ENCODE measurements at places on chromosomes 7 and 10.
A peak's percentile ranks its signal among the peaks of the same experiment; 100 is the strongest.

DNA sequence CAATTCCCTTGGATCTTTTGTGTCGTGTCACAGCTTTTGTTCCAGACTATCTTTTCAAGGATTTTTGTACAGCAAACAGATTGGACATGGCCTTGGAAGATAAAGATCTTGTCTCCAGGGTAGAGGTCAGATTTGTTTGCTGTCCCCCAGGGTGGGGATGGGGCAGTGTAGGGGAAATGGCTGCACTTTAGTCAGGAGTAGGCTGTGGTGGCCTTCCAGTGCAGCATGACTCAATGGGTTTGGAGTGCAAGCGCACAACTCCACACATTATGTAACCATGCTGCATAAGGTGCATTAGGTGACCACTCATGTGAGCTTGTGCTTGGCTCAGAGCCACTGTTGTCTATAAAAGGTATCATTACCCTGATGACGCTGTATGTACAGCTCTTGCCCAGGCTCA is 23.9 kb upstream of the ADAMTS14 start:
- no peak for DNase-seq

GRCh38 chr7:26198781-26199169 is 1.8 kb downstream of the HNRNPA2B1 start:
- DNase-seq, result no peak

DNA sequence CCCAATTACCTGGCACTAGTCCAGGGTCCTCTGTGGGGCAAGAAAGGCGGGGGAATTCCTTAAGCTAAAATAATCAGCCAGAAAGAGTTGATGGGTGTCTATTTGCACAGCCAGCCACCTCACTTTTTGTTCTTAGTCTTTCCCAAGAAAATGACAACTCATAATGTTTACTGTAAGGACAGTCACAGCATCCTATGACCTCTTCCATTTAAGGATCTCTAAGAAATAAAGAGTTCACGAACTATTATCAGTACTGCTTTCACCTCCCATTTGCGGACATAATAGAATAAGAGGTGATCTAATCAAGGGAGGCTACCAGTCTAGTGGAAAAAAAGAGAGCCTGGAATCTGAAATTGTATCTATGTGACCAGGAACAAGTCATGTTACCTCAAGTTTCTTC is 72.4 kb upstream of the LRRC17 start:
- DNase-seq, result no peak

DNA sequence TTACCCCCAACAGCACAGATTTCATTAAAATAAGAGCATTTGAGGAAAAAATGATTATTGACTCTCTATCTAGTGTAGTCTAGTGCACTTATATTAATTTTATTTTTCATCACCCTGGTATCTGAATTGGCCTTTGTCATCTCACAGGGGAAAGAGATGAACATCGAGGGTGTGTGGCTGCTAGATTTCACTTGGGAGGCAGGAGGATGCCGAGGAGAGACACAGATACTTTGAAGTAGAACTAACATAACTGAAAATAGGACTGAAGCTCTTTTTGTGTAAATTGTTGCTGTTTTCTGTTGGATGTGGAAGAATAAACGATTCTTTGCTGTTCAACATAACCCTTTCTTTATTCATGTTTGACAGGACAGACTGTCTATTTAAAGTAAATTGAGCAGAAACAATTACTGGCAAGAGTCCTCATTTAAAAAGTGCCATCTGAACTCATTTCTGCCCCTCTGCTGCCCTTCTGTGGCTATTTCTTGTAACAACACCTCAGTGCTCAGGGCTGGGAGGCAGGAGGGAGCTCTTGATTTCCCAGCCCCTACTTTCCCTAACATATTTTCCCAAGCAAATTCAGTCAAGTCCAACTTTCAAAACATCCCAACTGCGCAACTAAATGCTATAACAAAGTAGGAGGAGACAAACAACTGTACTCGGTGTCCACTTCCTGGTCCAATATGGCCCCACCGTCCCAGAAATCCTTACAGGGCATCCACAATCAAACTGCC is 15.6 kb downstream of the LYZL1 start:
- no peak for DNase-seq

DNA sequence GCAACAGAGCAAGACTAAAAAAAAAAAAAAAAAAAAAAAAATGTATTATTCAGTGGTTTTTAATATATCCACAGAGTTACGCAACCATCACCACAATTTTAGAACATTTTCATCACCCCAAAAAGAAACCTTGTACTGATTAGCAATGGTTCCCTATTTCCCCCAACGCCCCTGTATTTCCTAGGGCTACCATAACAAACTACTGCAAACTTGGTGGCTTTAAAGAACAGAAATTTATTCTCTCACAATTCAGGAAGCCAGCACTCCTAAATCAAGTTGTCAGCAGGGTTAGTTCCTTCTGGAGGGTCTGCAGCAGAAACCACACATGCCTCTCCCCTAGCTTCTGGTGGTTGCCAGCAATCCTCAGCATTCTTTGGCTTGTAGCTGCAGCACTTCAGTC is 5.9 kb upstream of the NUP42 start:
- DNase-seq, result no peak

DNA sequence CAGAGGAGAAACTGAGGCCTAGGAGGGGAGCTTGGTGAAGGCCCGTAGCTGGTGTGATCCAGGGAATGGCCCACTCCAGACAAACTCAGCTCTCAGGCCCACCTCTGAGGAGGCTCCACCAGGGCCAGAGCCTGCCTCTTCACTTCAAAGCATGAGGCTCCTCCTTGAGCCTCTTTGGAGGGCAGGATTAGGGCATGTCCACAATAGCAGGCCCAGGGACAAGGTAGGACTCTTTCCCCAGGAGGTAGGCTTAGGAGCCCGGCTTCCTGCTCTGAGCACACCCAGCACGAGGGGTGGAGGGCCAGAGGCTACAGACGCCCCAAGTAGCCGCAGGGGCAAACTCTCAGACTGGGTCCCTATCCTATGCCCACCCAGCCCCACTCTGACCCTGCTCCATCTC is 164.6 kb upstream of the ZMIZ1 start:
- DNase-seq, result no peak

DNA sequence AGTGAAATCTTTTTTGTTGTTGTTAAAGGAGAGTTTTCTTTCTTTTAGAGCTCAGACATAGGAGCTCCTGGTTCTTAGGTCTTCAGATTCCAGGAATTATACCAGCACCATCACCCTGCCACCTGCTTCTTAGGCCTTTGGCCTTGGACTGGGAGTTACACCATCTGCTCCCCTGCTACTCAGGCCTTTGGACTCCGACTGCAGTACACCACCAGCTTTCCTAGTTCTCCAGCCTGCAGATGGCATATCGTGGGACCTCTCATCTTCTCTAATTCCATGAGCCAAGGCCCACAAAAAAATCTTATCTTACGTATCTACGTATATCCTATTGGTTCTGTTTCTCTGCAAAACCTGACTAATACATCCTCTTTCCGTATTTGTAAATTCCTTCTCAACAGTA is 5.1 kb upstream of the TACC2 start:
- no peak for DNase-seq

- DNase-seq, result no peak
Observed at GRCh38 chr10:14534152-14534551, 203.4 kb upstream of the FRMD4A start.

GRCh38 chr10:61411706-61412105 is 41.5 kb downstream of the TMEM26 start:
- DNase-seq, result no peak

DNA sequence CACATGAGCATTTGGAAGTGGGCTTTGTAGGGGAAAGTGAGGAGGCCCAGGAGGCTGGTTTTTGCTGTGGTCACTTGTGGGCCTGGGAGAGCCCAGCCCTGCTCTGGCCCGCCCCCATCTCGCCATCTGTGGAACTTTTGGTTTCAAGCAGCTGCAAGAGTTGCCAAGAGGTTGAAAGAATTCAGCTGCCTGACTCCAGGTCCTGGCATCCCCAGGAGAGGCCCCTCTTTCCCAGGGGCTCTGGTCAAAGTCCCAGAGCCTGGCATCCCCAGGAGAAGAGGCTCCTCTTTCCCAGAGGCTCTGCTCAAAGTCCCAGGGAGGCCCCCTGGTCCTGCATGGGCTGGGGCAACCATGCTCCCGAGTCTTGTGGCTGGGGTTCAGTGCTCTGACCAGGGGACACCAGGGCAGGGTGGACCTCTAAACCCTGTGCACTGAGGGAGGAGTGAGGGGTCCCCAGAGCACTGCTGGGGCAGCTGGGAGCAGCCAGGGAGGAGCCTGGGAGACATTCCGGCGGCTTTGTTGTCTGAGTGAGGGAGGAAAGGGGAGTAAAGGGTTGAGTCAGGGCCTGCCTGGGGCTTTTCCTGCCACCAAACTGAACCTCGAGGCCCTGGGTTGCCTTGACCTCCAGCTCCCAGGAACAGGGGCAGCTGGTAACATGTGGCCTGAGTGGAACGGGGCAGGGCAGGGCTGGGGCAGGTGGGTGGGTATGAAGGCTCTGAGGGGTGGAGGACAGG is 27.7 kb upstream of the CSGALNACT2 start:
- no peak for DNase-seq

GRCh38 chr10:30825495-30825894 is 195.9 kb upstream of the LYZL2 start:
- no peak for DNase-seq

GRCh38 chr10:88309365-88309764 is 273.8 kb downstream of the RNLS start:
- DNase-seq, result no peak

GRCh38 chr7:106369352-106369751 is 84.6 kb upstream of the NAMPT start:
- no peak for DNase-seq

DNA sequence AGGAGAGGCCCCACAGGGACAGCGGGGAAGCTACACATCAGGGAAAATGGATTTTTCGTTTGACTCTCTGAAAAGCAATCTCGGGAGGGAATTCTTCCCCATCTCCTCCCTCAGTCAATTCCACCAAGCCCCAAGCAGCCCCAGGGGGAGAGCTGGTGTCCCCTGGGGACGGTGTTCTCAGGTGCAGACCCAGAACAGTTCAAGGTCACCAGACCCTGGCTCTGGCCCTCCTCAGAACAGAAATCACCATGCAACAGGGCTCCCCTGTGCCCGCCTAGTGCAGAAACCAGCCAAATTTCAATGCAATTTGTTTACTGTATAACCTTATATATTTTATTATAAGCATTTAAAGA is 34.1 kb downstream of the GSDME start:
- no peak for DNase-seq

DNA sequence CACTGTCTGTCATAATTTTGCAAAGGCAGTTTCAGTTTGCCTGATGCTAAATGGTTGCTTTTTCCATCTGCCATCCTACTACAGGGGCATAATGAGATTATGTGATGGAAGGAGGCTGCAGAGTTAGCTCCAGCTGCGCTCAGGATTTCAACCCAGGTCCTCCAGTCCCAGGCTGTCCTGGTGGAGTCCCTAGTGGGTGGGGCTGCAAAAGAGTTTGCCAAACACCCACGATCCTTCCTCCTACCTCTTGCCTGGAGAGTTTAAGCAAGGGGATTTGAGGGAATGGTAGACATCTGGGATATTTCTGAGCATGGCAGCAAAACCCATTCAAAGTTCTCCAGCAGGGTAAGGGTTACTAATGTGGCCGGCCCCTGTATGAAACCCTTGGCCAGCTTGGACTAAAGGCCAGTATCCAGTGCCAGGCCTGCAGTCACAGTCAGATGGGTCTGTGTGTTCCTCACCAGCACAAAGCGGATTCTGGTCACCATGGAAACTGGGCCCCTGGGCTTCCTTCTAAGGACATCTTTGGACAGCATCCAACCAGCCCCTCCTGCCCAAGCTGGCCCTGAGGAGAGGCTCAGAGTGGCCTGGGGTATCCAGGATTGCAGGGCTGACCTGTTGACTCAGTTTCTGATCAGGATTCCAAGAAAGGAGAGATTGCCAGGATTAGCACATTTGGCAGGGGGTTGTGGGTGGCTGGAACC is 42.7 kb upstream of the CHST3 start:
- no peak for DNase-seq

GRCh38 chr7:134512271-134512670 is 15.1 kb upstream of the AKR1B10 start:
- DNase-seq, result no peak

- DNase-seq, result no peak
Observed at GRCh38 chr10:5411941-5412276, 448 bp upstream of the NET1 start.

DNA sequence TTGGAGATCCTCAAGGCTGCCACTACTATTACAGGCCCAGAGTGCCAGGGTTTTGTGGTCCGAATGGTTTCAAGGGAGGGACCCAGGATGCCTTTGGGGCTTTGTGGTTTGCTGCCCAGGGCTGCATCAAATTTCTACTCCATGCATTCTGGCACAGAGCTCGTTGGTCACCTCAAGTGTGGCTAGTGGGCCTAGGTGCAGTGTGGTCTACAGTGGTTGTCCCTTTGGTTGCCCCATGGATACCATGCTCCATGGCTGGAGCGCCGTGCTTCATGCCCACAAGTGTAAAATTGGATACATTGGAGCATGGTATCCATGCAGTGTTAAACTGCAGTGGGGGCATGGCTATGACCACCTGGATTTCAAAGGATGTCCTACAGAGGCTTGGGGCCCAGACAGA is 5.4 kb upstream of the PRF1 start:
- DNase-seq, result no peak

DNA sequence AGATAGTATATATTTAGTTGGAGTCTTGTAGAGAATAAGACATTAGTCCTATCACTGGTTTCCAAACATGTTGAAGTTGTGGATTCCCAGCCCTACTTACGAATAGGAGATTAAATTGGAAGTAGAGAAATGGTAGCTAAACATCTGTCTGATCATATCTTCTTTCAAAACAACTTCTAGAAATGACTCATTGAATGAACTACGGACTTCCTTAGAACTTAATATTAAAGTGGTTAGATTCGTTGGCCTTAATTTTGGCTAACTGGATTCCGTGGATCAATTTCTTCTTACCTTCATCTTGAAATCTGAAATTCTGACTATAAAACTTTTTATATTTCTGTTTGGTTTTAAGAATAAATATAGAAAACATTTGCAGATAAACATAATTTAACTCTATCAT is 3.4 kb downstream of the PHF14 start:
- DNase-seq, result no peak

DNA sequence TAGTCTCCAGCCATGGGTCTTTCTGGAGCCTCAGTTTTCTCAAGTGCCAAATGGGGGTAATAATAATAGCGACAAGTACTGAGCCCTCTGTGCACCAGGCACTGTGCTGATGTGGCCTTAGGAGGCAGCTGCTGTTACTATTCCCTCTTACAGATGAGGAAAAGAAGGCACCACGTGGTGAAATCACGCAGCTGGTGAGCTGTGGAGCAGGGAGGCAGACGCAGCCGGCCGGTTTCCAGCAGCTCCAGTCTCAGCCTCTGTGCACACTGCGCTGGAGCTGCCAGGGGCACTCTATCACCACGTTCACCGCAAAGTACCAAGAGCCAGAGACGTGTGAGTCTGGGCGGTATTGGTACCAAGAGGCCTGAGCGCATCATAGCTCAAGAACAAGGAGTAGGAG is 9.6 kb downstream of the PYROXD2 start:
- DNase-seq, result no peak

- peak; percentile 15 for DNase-seq
Observed at GRCh38 chr10:74213571-74214162, 62.6 kb downstream of the ADK start.

DNA sequence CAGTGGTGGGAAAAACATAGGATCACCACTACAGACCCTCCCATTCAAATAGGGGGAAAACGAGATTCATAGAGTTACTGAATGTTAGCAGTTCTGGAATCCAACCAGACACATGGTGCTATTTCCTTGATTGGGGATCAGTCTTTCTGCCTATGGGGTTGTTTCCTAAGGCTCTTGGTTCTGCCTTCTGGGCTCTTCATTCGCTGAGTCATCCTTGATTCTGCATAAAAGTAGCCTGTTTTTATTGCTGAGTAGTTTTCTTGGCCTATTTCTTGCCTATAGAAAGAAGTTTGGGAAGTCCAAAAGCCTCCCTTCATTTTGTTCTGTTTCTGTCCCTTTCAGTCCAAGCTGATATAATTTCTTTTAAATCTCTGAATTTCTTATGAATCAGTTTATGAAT is 99.3 kb upstream of the OIT3 start:
- DNase-seq, result no peak
